AG08396 (cell line): ENCODE measurements at places on chromosomes 2 and 18.

GRCh38 chr2:64359171-64359891 is 94.6 kb upstream of the LGALSL start:
- DNase-seq = no peak

GRCh38 chr2:191777351-191777750 is 69.5 kb downstream of the CAVIN2 start:
- no peak for DNase-seq

GRCh38 chr2:161388146-161388779 is 27.8 kb upstream of the TBR1 start:
- DNase-seq = no peak

DNA sequence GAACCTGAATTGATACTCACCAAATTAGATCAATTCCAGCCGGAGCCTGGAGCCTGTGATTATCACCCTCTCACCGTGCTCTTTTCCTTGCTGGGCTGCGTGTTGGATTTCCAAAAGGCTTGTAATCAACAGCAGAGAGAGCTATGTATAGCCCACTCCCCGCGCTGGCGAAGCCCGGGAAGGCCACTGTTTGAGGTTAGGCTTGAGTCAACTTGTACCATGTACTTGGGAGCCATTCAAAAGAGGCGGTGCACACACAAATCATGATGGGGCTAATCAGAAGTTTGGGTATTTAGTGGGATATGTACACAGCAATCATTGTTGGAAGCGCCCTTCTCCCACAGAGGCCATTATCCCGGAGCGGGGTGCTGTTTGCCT is 151.6 kb downstream of the GLI2 start:
- DNase-seq = no peak

DNA sequence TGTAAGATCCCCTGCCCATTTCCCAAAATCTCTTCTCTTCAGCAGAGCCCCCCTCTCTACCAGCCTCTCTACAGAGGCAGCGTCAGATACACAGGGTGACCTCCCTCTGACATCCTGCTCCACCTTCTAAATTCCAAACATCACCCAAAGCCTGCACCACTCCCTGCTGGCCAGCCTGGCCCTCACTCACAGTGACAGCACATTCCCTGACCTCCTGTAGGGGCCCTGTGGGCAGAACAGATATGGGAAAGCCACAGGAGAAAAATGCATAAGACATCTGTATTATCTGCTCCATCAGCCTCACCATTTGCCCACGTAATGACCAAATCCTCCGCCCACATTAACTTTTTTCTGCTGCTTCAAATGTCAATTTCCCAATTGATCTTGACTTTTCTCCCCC is 40.6 kb downstream of the TRABD2A start:
- DNase-seq = no peak

GRCh38 chr2:145729993-145730770 is 1210.3 kb upstream of the ZEB2 start:
- DNase-seq = no peak

DNA sequence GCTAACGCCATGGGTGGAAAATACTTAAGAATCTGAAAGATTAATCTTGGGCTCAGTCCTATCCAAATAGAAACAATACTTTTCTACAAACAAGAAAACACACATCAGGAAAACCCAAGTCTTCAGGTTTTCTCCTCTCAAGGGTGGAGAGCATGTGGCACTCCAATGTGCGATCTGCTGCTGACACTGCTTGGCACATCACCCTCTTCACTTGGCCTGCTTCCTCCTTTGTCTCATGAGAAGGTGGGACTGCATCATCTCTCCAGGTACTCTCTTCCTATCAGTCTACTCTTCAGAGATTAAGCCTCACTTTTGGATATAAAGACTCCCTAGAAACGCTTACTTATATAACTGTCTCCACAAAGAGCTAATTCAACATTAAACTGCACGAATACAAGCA is 26.4 kb downstream of the HDLBP start:
- DNase-seq = no peak

GRCh38 chr2:128501006-128501690 is 182.5 kb upstream of the HS6ST1 start:
- DNase-seq = no peak

DNA sequence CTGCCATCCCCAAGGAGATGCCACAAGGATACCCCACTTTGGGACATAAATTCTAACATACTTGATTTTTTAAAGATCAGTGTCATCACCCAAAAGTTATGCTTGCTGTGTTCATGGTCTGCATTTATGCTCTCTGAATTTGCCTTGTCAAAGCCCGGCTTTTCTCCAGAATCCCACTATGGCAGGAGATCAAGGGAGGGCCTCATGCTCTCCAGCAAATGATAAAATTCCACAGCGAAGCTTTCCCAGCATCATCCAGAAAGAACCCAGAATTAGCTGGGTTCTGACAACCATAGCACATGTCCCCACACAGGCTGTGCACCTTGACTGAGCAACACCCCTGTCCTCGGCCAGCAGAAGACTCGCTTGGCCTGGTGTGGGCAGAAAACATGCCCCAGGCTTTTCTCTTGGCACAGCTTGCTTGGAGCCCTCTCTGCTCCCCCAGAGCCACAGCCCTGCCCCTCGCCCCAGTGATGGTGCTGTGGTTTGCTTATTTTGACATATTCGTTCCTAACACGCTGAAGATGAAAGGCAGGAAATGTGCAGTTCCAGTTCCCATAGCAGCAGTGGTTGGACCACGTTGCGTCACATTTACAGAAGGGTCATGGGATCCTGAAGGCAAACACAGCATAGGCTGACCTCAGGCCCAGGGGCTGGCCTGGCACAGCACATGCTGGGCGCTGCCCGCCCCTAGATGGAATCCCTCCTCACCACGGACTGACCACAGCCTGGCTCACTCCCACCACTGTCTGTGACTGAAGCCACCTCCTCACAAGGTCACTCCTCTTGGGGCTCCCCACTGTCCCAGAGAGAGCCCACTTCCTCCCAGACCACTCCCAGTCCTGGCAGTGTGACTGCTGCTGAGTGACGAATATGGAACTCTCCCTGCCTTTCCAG is 14.1 kb upstream of the CHRNA1 start:
- DNase-seq = peak; percentile 85

GRCh38 chr18:41977233-41977632 is 22.2 kb downstream of the PIK3C3 start:
- DNase-seq = no peak

- no peak for DNase-seq
Observed at GRCh38 chr2:3902131-3902530, 198.8 kb downstream of the DCDC2C start.

DNA sequence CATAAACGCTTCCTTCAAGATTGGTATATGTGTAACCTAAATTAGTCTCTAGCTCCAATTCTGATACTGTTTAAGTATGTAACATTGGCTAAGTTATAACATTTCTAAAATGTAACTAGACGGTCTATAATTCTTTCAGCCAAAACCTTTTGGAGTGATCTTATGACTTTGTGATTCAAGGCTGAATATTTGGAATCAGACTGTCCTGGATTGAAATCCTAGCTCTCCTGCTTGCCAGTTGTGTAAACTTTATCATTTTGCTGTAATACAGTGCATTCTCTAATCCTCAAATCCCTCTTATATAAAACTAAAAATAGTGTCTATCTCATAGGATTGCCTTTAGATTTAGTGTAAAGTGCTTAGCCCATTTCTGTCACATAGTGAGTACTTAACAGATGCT is 337.2 kb upstream of the KCNJ3 start:
- no peak for DNase-seq
